ENCODE measurements at places on chromosomes 12 and 14.

- DNase-seq = no peak
These were observed 77.2 kb downstream of the FERMT2 start for GRCh38 chr14:52873694-52874093.

- no peak for DNase-seq
These were observed 91.1 kb downstream of the USP15 start for GRCh38 chr12:62351326-62351725.

- DNase-seq = no peak
These were observed 33.0 kb downstream of the RIMBP2 start for GRCh38 chr12:130683080-130683479.

DNA sequence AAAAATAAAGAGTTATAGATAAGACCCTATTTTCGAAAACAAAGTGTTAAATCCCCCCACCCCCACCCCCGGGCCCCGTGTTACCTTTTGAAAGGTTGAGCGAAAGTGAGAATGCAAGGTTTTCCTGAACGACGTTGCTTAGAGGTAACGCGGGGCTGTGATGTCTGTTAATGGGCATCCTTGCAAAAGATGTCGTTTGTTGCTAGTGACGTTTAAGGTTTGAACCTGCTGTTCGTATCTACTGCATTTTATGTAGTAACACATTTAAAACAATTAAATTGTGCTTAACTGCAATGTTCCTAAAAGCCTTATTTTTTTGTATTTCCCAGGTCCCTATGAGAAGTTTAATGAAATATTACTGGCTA, 1.2 kb downstream of the CPSF6 start:
- peak; percentile 37 for DNase-seq

- DNase-seq = no peak
These were observed 631.7 kb downstream of the VRK1 start for GRCh38 chr14:97428808-97429440.

DNA sequence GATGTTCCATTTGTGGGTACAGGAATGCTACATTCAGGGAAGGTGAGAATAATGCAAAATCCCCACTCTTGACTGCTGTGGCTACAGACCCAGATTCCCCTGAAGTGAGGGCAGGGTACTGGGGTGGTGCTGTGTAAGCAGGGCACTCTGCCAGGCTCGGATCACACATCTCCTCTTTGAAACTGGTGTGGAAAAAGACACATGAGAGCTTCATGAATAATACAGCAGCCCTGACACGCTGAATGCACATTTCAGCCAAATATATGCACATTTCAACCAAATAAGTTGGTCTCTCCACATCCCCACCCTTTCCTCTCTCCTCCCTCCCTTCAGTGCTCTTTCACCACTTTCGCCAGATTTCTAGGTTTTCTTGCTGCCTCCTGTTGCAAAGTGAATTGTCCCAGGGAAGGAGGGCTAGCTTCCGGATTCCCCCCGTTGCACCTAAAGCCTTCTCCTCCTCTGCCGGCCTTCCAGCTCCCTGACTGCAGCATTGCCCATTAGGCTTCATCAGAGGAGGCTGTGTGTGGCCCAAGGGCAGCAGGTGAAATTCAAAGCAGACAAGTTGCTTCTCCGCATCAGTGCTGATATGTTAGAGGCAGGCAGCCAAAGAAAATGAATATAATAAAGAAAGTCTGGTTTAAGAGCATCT, 118.2 kb upstream of the TMCC3 start:
- DNase-seq = no peak

- DNase-seq = no peak
These were observed 59.4 kb downstream of the PPHLN1 start for GRCh38 chr12:42385326-42385841.

DNA sequence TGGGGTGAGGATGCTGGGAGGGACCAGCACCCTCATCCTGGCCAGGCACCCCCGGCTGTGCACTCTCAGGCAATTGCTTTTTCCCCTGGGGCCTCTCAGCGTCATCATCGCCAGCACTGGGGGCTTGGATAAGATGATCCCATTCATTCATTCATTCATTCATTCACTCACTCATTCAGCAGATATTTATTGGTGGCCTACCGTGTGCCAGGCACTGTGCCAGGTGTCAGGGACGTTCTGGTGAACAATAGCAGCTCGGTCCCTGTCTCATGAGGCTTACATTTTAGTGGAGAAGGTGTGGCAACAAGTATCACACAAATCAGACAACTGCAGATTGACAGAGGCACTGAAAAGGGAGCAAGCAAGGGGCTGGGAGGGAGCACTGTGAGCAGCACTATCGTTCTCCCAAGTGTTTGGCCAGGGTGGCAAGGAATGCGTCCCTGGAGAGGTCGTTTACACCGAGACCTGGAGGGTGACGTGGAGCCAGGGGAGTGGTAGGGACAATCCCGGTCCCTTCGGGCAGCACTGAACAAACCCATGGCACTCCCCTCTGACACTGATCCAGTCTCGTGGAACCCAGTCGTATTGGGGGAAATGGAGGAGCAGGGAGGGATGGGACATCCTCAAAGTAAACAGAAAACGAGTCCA, 124.1 kb downstream of the PAPOLA start:
- no peak for DNase-seq
